ENCODE measurements at places on chromosomes 4 and X.
A peak's percentile ranks its signal among the peaks of the same experiment; 100 is the strongest.

DNA sequence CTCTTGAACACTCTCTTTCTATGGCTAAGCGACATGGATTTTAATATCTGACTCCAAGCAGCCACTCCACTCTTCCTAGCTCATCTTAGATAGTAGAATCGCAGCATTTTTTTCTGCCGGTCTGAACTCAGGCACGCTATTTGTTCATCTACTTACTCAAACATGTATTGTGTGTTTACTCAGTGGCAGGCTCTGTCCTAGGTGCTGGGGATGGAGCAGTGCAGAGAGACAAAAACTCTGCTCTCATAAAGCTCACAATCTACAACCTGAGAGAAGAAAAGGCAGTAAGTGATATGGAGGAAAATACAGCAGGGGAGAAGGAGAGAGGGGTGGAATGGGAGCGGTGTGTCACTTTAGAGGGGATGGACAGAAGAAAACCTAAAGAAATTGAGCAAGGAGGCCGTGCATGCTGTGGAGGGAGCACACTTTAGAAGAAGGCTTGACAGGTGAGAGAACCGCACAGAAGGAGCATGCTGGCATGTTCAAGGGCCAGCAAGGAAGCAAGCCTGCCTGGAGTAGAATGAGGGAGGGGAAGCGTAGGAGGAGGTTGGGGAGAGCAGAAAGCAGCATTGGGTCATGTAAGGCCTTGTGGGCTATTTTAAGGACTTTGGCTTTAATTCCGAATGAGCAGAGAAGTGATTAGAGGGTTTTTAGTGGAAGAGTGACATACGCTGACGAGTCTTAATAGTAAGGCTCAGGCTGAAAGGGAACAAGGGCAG lies 132.0 kb downstream of the ANK2 start:
- DNase-seq: no peak

DNA sequence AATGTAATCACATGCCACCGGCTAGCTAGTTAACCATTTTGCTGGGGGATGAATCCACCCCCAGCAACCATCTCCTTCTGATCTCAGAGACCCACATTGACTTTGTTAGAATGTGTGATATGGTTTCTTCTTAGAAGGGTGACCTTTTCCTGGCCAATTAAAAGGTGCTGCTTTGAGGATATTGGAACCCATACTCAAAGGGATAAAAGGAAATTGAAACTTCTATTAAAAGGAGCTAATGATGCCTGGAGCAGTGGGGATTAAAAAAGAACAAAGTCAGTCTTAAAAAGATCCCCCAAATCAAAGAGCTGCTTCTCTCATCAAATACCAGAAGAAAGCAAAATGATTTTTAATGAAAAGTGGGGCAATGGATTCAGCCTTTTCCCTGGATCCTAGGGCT lies 214.1 kb downstream of the SHROOM3 start:
- no peak for DNase-seq

GRCh38 chr4:158809611-158810486 lies 41.0 kb downstream of the FNIP2 start:
- DNase-seq: no peak

DNA sequence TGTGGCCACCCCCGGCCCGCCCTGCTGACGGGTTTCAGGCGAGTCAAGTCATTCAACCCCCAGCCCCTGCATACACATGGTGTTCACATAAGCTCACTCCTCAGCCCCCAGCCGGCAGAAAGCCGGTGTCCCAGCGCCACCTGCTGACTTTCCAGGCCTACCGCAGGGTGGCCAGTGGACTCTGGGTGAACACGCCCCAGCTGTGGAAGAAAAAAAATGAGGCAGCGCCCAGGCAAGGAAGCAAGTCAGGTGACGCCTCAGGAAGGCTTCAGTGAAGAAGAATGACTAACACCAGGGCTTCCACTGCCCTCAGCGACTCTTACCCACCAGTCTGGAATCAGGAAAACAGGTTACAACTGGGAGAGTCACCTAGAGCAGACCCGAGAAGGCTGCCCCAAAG lies 15.8 kb downstream of the BCAP31 start:
- DNase-seq: peak; percentile 8

GRCh38 chrX:23513121-23513520 lies 154.2 kb upstream of the PRDX4 start:
- no peak for DNase-seq

- DNase-seq: no peak
Measured at GRCh38 chrX:100208076-100208475, 202.0 kb downstream of the PCDH19 start.

- no peak for DNase-seq
Measured at GRCh38 chr4:128384765-128385598, 97.4 kb upstream of the PGRMC2 start.

DNA sequence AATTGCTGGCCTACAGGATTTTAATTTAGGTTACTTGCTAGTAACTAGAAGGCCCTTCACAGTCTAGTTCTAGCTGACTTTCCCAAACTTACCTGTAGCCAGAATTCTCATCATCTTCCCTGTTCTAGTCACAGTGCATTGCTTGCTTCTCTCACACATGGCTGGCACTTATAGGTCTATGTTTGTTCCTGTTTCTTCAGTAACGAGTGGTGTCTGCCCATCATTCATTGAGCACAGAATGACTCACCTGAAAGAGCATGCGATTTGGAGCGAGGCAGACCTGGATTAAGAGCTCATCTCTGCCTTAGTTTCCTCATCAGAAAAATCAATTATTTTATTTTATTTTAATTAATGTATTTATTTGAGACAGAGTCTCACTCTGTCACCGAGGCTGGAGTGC lies 201.7 kb upstream of the ANK2 start:
- DNase-seq: no peak

- DNase-seq: no peak
Measured at GRCh38 chr4:119894650-119895208, 171.9 kb downstream of the MAD2L1 start.

- DNase-seq: peak; percentile 15
Measured at GRCh38 chrX:97398030-97398551, 514.4 kb downstream of the RPA4 start.

DNA sequence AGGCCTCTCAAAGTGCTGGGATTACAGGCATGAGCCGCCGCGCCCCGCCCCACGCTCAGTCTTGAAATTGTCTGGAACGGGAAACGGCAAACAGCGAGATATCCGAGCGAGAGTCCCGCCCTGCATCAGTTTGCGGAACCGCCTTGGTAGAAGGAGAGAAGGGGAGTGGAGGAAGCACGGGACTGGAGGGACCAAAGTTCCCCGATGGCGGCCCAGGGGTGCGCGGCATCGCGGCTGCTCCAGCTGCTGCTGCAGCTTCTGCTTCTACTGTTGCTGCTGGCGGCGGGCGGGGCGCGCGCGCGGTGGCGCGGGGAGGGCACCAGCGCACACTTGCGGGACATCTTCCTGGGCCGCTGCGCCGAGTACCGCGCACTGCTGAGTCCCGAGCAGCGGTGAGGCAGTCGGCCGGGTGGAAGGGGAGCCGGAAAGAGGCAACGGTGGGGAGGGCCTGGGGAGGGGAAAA lies at the start of gene BST1:
Gene BST1 (plus strand): TSS at position 125 of the 463 bp plus-strand sequence. CDS start 80 bp downstream, at position 205.
- DNase-seq: peak; percentile 43

- peak; percentile 64 for DNase-seq
Measured at GRCh38 chrX:12999422-12999821, 24.5 kb downstream of the TMSB4X start.

DNA sequence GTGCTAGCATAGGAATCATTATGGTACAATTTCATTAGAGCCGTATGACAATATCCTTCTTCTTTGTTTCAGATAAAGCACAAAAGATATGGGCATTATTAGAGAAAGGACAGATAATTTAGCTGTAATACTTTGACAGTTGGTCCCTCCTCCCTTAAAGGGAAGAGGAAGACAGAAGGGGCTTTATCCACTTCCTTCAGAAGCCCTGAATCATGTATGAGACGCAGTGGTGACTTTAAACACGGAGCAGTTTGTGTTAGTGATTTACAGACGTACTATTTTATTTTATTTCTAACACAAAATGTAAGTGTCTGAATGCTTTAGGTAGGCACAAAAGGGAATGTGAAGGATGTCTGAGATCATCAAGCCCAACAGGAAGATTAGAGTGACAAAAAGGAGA lies 467.7 kb downstream of the IL15 start:
- DNase-seq: no peak

GRCh38 chr4:25827373-25827772 lies 35.4 kb downstream of the SEL1L3 start:
- DNase-seq: no peak

All from T-helper 2 cell treated with Interferon-gamma antibody and Interleukin-4, amounts not matched to agents 5 μg/mL and 100 μg/mL, for 36 hours (primary cell).